Umbilical cord (tissue), 2 donors: ENCODE measurements at places on chromosomes 1 and 21.
A peak's percentile ranks its signal among the peaks of the same experiment; 100 is the strongest.

GRCh38 chr1:5271264-5271663 is 616.9 kb downstream of the AJAP1 start:
- no peak for DNase-seq

DNA sequence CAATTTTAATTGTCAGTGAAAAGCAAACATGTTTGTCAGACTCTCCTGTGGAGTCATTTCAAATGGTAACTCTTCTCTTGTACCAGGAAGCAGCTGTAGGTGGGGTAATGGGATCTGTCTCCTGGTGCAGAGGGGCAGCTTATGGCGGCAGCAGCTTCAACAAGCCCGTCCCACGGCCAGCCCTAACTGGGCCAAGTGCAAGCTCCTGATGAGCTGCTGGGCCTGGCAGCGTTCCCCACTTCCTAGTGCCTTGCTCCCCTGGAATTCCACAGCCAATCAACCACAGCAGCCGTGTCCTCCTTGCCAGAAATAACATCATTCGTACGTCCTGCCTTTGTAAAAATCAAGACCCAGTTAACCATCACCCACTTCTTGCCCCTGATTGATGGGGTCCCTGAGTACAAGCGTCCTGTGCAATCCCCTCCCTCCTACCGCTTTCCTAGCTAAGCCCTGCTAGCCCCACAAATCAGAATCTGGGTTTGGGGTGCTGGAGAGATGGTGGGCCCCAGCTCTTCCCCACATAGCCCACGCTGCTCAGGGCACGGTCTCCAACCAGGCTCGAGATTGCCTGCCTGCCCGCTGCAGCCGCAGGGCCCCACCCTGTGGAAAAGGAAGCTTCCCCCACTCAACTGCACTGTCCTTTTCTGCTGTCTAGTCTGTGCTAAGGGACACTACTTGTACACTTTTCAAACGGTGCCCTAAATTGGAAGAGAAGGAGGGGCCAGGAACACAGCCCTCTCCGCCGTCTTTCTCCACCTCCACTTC is 61.2 kb downstream of the TOR1AIP2 start:
- peak; percentile 31 for DNase-seq

- no peak for DNase-seq
Measured at GRCh38 chr1:79981481-79981880, 975.0 kb upstream of the ADGRL4 start.

DNA sequence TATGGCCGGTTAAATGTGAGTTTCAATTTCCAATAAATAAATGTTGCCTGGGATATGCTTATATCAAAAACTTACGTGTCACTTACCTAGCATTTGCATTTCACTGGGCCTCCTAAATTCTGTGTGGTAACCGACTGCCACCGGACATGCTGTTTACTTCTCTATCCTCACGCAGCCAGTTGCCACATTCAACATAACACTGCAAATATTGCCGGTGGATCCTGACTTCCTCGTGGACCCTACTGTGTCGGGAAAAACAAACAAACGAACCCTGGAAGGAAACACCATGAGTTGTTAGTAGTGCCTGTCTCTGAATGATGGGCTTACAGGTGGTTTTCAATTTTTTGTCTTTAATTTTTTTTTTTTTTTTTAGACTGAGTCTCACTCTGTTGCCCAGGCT is 54.1 kb downstream of the RIPK4 start:
- DNase-seq, result no peak

DNA sequence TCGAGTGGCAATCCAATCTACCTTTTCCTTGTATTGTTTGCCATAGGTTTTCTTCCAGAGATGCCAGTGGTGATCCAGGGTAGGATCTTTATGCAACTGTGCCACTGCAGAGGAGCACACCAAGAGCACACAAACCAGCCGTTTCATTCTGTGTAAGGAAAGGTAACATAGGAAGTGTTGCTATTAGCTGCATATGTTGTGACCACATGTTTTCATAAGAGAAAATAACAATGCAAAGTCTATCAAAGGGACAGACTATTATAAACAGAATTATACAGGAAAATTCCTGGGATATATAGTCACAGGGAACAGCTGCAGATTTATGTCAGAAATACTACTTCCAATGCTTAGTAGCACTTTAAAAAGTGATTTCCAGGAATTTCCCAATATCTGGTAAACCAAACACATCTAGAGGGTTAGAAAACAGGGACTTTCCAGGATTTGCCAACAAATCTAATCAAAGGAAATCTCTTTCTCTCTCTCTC is 919 bp downstream of the CTSS start:
- peak; percentile 33 for DNase-seq

- DNase-seq, result no peak
Measured at GRCh38 chr1:53373246-53373645, 45.4 kb upstream of the LRP8 start.

DNA sequence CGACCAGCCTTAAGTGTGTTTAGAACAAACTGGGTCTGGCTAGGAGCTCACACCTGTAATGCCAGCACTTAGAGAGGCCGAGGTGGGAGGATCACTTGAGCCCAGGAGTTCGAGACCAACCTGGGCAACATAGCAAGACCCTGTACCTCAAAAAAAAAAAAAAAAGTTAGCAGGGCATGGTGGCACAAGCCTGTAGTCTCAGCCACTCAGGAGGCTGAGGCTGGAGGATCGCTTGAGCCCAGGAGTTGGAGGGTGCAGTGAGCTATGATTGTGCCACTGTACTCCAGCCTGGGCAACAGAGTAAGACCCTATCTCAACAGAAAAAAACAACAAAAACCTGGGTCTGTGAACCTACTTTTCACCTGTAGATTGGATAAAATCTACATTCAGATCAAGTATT is 54.6 kb downstream of the PIK3CD start:
- DNase-seq, result no peak

- no peak for DNase-seq
Measured at GRCh38 chr1:30762930-30763650, 5.5 kb upstream of the LAPTM5 start.

DNA sequence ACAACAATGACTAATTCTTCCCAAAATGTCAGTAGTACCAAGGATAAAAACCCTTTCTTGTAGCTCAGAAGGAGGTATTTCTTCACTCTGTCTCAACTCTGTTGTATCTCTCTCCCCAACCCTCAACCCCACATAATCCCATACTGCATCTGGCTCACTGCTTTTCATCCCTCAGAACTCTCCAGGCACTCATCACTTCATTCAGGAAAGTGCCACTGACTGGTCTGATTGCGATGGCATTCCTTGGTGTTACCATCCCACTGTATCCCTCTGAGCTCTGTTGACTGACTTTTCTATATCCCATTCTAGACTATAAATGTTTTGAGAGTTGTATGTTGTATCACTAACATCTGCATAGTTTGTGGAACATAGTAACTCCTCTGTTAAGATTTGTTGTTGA is 483.5 kb upstream of the ADGRL2 start:
- DNase-seq, result no peak

DNA sequence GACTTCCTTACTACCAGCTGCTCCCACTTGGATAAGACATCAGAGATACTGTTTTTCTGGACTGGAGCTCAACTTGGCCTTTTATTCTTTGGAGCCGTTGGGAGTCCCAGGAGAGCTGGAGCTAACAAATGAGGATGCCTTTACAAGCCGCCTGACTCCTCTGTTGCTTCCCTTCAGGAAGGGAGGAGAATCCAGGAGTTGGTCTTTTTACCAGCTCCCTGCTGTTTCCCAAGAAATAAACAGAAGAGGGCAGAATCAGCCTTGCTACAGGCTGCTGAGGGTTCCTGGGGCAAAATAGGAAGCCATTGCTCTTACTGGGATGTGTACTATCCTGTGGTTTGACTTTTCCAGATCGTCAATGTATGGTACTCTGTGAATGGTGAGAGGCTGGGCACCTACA is 1.5 kb downstream of the EIF3I start:
- DNase-seq, result no peak

DNA sequence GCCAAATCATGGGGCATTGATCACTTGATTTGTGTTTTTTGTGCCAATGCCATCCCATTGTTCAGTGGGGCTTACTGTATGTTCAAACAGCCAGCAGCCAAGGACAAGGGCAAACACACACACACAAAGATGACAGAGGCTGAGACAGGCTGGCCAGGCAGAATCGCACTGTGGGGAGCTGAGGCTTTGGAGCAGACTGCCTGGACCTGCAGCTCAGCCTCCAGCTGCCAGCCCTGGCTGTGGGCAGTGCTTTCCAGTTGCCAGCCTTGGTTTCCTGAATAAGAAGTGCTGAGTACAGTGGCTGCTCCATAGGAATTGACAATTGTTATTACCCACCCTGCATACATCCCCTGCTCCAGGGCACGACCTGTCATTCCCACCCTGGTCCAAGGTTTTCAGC is 16.9 kb upstream of the PCP4 start:
- no peak for DNase-seq

GRCh38 chr1:32247983-32248889 is 1.2 kb downstream of the FAM167B start:
- peak; percentile 48 for DNase-seq

- DNase-seq, result peak; percentile 92
Measured at GRCh38 chr21:43331962-43332828, 94.7 kb downstream of the SIK1 start.

DNA sequence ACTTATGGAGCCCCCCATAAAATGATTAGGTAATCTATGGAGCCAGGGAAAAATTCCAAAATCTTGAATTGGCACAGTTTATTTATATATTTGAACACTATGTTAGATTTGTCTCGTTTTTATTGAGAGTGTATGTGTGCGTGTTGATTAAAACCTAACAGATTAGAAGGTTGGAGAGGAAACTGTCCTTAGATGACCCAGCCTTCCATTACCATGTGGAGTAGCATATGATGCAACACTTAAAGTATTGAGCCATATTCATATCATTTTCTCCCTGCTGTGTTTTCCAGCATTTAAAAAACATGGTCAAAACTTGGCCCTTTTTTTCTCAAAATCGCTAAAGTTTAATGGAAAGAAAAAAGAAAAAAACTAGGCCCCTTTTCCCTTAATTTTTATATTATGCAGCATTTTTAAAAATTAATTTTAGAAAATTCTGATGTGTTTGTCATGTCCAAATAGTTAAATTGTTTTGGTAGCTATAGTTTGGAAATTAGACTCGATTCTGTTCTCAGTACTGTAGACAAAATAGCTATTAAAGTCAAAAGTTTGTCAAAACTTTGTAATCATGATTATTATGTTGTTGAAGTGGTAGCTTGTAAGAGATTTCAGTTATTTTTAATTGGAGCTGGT is 2.3 kb downstream of the LRRC8D start:
- DNase-seq, result no peak

DNA sequence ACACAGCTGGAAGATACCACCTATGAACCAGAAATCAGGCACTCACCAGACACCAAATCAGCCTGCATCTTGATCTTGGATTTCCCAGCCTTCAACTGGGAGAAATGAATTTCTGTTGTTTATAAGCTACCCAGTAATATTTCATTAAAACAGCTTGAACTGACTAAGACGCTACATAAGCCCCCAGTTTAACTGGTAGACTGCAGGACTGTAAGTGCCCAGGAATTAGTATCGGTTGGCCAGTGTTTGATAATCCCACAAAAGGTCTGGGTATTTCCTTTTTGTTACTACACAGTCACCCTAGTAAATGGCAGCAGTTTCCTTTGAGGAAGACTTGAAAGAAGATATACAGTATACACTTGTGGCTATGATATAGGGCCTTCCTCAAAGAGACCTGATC is 7.3 kb upstream of the SLC35D1 start:
- DNase-seq, result no peak

- peak; percentile 10 for DNase-seq
Measured at GRCh38 chr1:16441282-16441665, 750 bp downstream of the NECAP2 start.

DNA sequence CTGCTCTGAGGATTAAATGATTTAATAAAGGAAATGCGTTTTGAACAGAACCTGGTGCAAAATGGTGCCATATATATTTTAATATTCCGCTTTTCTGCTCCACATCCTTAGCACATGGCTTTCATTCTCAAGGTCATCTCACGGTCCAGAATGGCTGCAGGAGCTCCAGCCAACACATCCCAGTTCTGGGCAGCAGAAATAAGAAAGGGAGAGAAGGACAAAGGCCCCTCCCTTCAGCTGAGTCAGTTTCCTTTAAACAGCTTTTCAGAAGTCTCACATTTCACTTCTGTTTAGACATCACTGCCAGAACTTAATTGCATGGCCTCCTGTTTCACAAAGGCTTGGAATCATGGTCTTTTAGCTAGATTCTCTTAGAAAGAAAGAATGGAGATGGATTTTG is 75.2 kb upstream of the LRRN2 start:
- no peak for DNase-seq

DNA sequence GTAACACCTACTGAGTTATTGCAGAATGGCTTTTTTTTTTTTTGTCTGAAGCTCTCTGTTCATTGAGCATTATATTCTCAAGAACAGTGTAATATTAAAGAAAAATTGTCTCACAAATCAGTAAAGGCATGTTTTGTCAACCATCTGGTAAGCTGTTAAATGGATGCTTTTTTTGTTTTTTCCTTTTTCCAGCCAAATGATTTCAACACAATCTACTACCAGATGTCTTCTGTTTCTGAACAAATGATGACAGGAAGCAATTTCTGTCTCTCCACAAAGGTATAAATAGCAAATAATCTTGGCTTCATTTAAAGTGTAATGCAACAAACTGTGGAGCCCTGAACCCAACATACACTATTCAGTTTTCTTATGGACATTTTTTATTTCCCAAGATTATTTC is 78.6 kb upstream of the RGS2 start:
- no peak for DNase-seq

- DNase-seq, result peak; percentile 79
Measured at GRCh38 chr1:76247261-76247852, 172.8 kb downstream of the ST6GALNAC3 start.

GRCh38 chr1:40383488-40384412 is 10.2 kb downstream of the SMAP2 start:
- DNase-seq, result no peak

DNA sequence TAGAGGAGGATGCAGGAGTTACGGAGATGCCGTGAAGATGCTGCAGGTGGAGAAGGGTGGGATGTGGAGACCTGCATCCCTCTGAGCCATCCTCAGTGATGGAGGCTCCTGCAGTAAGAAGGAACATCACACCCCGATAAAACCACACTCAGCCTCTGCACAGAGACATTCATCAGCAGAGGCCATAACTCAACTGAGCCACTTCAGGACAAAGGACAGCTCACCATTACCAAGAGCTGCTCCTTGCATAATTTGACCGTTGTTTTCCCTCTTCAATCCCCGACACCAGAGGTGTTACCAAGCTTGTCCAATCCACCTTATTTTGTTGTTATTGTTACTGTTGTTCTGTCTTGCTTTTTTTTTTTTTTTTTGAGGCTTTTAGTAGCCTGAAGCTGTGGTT is 543.9 kb downstream of the AJAP1 start:
- no peak for DNase-seq

DNA sequence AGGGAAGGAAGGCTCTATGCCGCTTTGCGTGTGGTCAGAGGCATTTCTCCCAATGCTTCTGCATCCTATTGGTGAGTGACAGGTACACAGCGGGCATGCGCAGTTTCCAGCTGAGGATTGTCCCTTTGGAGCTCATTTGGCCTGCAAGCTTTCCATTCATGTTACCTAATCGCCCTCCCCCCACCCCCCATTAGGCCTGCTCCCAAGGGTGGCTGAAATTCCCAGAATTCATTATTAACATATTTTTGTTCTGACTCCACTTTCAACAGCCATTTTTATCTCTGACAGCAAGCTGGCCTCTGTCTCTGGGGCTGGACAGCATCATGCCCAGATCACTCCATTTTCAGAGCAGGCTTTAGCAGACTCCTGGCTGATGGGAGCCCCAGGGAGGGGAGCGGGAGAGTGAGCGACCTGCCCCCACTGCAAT is 25.6 kb downstream of the MIS18A start:
- DNase-seq, result peak; percentile 87
